Activated CD4-positive, alpha-beta T cell treated with anti-CD3 and anti-CD28 coated beads for 1 hour (primary cell): ENCODE measurements at places on chromosomes 4 and X.

DNA sequence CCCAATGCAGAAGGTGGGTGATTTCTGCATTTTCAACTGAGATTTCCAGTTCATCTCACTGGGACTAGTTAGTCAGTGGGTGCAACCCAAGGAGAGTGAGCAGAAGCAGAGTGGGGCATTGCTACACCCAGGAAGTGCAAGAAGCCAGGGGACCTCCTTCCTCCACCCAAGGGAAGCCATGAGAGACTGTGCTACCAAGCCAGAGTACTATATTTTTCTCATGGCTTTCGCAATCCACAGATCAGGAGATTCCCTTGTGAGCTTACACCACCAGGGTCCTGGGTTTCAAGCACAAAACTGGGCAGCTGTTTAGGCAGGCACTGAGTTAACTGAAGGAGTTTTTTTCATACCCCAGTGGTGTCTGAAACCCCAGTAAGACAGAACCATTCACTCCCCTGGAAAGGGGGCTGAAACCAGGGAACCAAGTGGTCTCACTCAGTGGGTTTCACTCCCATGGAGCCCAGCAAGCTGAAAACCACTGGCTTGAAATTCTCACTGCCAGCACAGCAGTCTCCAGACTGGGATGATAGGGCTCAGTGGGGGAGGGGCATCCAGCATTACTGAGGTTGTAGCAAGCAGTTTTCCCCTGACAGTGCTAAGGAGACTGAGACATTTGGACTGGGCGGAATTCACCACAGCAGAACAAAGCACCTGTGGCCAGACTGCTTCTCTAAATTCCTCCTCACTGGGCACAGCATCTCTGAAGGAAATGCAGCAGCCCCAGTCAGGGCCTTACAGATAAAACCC lies 903.4 kb downstream of the TECRL start:
- no peak for DNase-seq

DNA sequence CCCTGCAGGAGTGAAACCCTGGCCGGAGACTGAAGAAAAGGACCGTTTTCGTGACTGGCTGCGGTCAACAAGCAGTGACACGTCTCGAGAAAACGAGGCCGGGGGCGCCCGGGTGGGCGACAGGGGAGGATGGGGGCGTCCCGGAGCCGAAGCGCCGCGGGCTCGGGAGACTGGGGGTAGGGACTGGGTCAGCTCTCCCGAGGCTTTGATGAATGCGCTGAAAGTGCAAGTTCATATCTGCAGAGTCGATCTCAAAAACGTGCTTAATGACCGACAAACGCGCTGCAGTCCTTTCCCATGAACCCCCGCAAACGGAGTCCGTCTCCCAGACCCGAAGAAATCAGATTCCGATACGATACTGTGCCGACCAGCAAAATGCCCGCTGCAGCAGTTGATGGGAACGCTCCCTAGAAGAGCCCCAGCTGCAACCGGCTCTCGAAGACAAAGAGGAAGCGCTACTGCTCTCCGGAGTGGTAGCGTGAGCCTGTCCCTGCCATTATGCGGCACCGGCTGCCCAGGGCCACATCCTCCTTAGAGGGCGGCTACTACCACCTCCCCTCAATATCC lies 806 bp upstream of the CD99L2 start:
- DNase-seq, result peak; percentile 8

DNA sequence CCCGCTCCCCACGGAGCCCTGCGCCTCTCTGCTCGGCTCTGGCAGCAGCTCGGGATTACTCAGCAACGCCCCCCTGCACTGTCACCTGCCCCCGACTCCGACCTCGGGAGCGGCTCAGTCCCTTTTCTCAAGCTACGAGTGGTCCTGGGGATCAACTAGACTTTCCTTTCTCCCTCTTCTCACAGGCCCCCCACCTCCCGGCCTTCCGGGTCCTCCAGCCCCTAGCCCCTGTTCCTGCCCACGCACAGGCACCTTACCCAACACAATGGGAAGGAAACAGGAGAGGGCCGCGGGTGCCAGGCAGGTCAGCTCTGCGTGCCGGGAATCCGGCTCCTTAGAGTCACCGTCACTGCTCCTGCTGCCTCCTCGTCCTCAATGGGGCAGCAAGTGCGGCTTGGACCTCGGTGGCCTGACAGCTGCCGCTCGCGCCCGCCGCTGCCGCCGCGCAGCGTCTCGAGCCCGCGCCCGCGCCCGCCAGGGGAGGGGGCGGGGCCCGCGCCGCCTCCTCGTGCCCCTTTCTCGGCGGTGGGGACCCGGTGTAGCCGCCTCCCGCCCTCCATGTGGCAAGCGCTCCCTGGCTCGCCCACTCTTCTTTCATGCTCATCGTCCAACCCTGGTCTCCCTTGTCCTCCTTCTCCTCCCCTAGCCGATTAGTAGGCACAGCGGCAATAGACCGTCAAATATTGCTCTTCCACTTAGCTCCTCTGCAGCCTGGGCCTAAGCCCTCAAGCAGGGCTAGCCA lies at the start of gene RAB9B:
Gene RAB9B, minus strand, starts transcription at position 455 of the 742 bp plus-strand sequence. CDS start 6,473 bp downstream, outside the sequence.
- peak; percentile 50 for DNase-seq

GRCh38 chr4:156568041-156568440 lies 403.6 kb downstream of the PDGFC start:
- DNase-seq, result no peak

GRCh38 chrX:117120700-117121099 lies 657.9 kb upstream of the CT83 start:
- DNase-seq, result no peak
